NCI-H1694 treated with DMSO at 0.1 percent for 48 hours (cell line): ENCODE measurements at places on chromosomes 13 and 19.
A peak's percentile ranks its signal among the peaks of the same experiment; 100 is the strongest.

DNA sequence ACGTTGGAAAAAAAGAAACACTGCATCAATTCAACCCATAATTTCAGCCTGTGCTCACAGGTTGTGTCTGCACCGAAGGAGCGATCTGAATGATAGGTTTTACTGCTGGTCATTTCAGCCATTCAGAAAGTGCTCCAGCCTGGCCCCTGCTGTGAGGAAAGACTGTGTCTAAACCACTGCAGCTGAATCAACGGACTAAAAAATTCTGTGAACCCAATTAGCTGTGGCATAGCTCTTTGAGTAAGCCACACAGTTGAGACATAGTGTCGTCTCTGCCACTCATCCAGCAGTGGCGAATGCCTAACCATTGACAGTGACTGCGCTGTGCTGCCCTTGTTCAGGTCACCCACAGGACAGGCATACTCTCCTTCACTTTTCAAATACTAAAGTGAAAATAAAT, 179.8 kb downstream of the COG6 start:
- no peak for DNase-seq

DNA sequence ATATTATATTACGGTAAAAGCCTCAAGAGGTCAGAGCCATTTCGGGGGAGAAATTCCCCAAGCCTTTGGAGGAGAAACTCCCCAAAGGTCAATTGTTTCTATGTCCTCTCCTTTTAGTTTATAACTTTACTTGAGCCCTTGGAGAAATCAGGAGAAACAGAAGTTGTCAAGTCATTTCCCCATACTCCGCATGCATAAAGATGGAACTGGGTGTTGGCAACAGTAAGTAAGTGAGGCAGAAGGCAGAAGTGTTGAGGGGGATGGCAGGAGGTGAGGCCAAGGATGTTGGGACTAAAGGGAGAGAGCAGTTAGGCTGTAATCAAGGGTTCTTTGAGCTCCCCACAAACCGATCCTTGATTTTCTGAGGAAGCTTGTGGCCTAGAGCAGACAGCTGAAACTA, 307.9 kb downstream of the ENOX1 start:
- no peak for DNase-seq

DNA sequence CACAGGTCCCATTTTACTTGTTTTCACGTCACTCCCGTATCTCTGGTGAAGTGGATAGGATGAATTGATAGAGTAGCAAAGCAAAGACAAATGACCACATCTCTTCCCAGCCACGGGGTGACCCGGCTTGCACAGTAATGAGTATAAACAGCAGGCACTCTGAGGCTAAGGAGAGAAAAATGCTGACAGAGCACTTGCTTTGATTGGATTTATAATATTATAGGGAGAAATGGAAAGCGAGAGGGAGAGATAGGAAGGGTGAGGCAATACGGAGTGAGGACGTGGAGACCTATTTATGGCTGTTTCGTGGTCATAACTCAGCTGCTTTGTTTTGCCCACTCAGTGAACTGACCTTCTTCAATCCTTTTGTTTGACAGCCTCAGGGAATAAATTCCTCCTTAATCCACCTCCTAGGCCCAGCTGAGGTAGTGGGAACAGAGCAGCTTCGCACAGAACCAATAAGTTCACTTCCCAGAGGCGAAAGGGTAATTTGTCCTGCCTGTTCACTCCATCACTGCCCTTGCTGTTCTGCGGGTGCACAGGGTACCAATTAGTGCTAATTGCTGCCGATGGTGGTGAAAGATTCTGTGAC, 68.6 kb downstream of the ERCC5 start:
- no peak for DNase-seq

GRCh38 chr13:43263047-43263446, 239.7 kb downstream of the DNAJC15 start:
- DNase-seq = no peak

GRCh38 chr19:18504886-18505610, 16.8 kb downstream of the ELL start:
- no peak for DNase-seq

DNA sequence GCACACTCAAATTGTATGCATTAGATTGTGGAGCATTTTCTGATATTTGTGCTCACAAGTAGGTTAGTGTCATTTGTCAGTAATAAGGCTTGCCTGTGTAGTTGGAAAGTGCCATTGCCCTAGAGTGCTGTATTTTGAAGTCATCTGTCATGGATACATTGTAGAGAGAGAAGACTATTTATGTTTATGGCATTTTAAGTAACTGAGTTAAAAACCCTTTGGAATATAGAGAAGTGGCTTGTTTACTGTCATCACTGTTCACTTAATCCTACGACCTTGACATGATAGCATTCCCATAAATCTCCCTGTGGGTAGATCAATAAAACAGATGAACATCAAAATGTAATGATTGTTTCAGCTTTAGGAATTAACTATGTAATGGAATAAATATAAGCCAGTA, 110.6 kb downstream of the MAB21L1 start:
- no peak for DNase-seq

GRCh38 chr19:1105008-1105872, 1.4 kb downstream of the GPX4 start:
- DNase-seq = no peak

GRCh38 chr19:13090511-13091231, 12.0 kb downstream of the LYL1 start:
- no peak for DNase-seq

DNA sequence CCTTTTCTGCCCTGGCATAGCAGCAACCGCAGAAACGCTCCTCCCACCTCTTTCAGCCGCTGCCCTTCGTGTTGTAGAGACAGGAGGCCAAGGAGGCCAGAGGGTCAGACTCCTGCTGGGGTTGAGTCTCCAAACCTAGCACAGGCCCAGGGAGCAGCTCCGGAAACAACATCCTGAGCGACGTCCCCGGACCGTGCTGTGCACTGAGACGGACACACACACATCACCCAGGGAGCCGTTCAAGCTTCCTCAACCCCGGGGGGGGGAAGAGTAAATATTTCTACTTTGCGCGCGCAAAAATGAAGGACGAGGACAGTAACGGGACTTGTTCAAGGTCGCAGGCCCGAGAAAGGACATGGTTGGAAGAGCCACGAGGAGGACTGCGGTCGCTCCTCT, 657 bp downstream of the ZNF550 start:
- no peak for DNase-seq

- no peak for DNase-seq
Observed at GRCh38 chr19:15426485-15427349, 7.9 kb upstream of the AKAP8L start.

DNA sequence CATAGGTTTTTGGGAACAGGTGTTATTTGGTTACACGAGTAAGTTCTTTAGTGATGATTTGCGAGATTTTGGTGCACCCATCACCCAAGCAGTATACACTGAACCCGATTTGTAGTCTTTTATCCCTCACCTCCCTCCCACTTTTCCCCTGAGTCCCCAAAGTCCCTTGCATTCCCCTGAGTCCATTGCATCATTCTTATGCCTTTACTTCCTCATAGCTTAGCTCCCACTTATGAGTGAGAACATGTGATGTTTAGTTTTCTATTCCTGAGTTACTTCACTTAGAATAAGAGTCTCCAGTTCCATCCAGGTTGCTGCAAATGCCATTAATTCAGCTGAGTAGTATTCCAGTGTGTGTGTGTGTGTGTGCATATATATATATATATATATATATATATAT, 97.2 kb upstream of the EDNRB start:
- no peak for DNase-seq

- no peak for DNase-seq
Observed at GRCh38 chr13:51747438-51748434, 56.2 kb downstream of the DHRS12 start.

- no peak for DNase-seq
Observed at GRCh38 chr19:28012361-28012760, 1200.6 kb downstream of the UQCRFS1 start.

- DNase-seq = no peak
Observed at GRCh38 chr19:41968751-41969595, 9.9 kb upstream of the RABAC1 start.

- DNase-seq = no peak
Observed at GRCh38 chr13:25118378-25118905, 22.5 kb downstream of the PABPC3 start.

GRCh38 chr13:43742911-43743310, 43.9 kb downstream of the ENOX1 start:
- no peak for DNase-seq

DNA sequence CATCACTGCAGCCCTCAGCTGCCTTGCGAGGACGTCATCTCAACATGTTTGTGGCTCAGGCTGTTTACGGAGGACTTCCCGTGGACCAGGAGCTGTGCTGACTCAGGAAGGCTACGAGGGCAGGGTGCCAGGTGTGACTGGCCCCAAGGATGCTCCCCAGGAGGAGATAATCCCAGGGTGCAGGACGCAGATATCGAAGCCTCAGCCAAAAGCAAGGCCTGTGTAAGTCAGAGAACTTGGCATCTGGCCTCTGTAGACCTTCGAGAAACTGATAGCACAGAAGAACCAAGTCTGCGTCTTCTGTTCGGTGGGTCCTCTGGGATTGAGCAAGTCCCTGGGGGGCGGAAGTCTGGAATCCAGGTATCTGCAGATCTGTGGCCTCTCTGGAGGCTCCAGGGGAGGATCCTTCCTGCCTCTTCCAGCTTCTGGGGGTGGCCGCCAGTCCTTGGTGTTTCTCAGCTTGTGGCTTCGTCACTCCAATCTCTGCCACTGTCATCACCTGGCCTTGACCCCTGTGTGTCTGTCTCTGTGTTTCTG, 2.6 kb upstream of the DOHH start:
- DNase-seq = no peak

GRCh38 chr13:111503905-111504695, 183.7 kb downstream of the TEX29 start:
- DNase-seq = no peak

DNA sequence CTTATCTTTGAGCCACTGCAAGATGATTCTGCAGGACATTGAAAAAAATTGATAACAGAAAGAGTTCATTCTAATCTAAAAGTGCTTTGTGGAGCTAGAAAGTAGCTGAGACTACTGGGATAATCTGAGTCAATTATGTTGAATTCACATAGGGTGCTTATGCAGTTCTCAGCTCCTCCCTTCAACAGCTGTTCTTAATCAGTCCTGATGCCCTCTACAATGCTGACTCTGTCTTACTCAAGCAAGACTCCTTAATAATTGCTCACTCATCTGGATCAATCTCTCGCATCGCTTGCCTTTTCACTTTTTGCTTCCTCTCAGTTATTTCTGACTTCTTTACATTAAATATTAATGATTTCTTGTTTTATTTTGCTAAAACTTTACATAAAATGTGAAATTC, 182.1 kb downstream of the PCDH17 start:
- no peak for DNase-seq

DNA sequence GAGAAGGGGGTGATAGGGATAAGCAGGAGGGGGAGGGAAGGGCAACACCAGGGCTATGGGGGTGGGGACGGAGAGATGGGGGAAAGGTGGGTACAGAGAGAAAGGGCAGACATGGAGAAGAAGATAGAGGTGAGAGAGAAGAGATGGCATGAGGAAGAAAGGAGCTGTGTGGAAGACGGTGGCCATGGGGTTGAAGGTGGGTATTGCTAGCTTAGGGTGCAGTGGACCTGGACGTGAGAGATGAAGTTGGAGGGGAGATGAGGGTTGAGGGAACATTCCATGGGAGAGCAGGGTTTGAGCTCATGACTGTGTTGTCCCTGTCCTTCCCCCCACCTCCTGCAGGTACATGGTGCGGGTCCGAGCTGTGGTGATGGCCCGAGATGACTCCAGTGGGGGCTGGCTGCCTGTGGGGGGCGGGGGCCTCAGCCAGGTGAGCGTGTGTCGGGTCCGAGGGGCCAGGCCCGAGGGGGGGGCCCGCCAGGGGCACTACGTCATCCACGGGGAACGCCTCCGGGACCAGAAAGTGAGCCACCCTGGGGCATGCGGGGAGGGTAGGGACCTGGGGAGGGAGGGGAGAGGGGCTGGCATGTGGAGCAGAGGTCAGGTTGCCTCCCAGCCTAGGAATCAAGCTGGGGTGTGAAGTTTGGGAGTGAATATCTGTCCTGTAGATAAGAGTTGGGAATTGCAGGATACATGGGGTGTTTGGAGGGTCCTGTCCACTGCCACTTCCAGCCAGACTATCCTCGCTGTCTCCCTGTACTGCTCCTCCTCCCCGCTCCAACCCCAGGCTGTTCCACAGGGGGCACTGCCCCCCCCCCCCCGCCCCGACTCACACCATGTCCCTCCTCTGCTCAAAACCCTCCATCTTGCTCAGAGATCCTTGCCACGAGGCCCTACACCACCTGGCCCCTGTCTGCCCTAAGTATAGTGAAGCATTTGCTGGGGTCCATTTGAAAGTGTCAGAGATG, 1.7 kb downstream of the SPRED3 start:
- DNase-seq = no peak

- no peak for DNase-seq
Observed at GRCh38 chr13:74867460-74867859, 614.5 kb downstream of the TBC1D4 start.

- no peak for DNase-seq
Observed at GRCh38 chr13:109919715-109920375, 133.5 kb upstream of the IRS2 start.

DNA sequence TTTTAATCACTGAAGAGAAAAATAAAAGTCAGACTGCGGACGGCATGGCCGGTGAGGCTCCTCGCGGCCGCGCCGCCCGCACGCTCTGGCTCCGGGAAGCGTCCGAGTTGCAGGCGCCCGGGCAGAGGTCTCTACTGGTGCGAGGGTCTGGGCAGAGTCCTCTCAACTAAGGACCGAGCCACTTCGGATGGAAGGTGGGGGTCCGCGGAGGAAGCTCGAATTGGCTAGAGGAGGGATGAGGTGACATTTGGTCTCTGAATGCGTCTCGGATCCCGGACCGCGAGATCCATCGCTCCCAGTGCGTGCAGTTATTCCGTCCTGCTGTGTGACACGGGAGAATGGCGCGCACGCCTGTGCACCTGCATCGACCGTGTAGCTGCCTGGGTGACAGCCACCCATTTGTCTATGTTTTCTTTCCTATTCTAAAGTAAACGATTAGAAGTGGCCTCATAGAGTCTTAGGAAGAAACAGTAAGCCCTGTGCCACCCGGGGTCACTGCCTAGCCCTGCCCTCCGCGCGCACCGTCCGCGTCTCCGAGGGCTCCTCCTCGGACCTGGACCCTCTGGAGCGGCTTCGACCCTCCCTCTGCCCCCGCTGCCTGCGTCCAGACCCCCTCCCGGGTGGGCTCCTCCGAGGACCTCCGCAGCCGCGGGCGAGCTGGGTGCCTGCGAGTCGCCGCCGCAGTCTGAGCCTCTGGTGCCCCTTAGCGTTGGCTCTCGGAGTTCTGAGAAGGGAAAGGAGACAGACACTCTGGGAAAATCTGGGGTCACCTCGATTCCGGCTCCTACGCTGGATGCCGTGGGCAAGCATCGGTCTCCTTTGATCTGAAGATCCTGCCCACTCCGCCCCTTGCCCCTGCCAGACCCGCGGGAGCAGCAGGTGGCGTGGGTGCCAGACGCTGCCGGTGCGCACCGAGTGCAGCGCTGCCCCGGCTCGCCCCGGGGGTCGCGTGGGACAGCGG, 347.4 kb downstream of the LIG4 start:
- DNase-seq = peak; percentile 70

- no peak for DNase-seq
Observed at GRCh38 chr19:49626226-49626625, 13.7 kb downstream of the RRAS start.

DNA sequence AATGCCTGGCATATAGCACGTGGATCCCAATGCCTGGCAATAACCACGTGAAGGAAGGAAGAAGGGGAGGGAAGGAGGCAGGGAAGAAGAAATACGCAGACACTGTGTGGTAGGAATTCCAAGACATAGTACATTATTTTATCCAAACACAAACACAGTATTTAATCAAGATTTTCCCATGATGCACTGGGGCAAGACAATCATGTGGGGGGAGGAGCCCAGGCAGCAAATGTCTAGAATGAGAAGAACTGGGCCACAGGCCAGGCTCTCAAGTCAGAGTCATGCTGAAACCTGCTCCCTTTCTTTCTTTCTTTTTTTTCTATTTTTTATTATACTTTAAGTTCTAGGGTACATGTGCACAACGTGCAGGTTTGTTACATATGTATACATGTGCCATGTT, 717.9 kb downstream of the UQCRFS1 start:
- DNase-seq = no peak
